ENCODE measurements at places on chromosomes 7 and 10.

GRCh38 chr10:32239769-32240168, 107.2 kb downstream of the EPC1 start:
- peak; percentile 54 for DNase-seq

DNA sequence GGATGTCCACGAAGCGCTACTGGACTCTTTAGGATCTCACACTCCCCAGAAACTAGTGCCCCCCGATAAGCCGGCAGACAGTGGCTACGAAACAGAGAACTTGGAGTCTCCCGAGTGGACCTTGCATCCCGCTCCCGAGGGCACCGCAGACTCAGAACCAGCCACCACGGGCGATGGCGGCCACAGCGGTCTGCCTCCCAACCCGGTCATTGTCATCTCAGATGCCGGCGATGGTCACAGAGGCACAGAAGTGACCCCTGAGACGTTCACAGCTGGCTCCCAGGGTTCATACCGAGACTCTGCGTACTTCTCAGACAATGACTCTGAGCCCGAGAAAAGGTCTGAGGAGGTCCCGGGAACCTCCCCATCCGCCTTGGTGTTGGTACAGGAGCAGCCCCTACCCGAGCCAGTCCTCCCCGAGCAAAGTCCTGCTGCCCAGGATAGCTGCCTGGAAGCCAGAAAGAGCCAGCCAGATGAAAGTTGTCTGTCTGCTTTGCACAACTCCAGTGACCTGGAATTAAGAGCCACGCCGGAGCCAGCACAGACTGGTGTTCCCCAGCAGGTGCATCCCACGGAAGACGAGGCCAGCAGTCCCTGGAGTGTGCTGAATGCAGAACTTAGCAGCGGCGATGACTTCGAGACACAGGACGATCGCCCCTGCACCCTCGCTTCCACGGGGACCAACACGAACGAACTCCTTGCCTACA, 17.6 kb upstream of the BHLHA15 start:
- DNase-seq: no peak

- DNase-seq: no peak
Observed at GRCh38 chr7:20684581-20684980, 69.1 kb downstream of the ABCB5 start.

- no peak for DNase-seq
Observed at GRCh38 chr7:150396851-150397260, 17.7 kb downstream of the ZNF775 start.

- no peak for DNase-seq
Observed at GRCh38 chr10:68239596-68240150, 7.8 kb upstream of the ATOH7 start.

DNA sequence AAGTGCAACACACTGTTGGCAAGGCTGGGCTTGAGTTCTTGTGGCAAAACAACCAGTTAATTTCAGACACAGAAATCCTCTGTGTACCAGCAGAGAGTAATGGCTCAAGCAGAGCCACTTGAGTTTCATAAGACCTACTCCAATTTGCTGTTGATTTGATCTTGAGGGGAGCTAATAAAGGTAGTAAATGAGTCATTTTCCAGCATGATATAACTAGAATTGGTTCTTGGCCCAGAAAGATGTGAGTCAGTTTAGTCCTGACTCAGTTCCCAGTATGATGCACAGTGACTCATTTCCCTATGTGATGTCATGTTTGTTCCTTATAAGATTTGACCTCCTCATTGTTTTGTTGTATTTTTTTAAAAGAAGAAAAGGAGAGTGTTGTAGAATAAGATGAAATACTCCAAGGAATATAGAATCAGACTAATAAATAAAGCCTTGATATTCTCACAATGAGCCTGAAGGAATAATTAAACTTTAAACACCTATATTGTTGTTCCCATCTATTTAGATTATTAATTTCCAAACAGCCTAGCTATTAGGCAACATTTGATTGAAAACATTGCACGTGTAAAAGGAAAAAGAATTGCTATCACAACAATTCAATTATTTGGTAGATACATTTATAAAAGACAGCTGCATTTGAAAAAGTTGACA, 186.2 kb downstream of the REEP3 start:
- peak; percentile 98 for DNase-seq

GRCh38 chr7:36203071-36203790, 50.2 kb downstream of the EEPD1 start:
- DNase-seq: no peak

DNA sequence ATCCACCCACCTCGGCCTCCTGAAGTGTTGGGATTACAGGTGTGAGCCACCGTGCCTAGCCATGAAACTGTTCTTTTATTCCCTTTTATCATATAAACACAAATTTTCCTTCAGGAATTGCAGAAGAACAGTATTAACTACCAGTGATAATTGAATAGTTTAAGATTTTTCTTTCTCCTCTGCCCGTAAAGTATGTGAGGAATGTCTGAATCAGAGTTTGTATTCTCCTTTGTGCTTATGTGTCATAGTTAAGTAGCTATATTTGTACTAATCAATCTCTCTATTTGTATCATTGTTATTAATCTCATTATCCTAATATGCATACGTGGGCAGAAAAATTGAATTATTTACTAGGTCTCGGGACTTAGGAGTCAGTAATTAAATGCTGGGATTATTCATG, 83.6 kb downstream of the ZNF277 start:
- no peak for DNase-seq

DNA sequence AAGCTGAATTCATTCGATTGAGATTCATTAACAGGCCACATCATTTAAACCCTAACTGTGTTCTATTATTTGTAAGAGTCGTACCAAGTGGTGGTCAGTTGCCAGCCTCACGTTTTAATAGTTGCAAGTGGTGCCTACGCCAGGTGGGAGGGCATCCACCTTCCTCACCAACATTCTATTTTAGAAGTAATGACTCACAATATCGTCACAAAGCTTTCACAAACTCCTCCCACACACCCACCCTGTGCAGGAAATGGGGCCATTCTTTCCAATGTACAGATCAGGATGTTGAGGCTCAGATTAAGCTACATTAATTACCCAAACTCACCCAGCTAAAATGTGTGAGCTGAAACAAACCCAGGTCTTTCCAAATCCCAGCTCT, 77.3 kb upstream of the SAMD8 start:
- DNase-seq: no peak

- no peak for DNase-seq
Observed at GRCh38 chr7:158958618-158959017, 102.3 kb downstream of the DYNC2I1 start.

GRCh38 chr10:33260403-33261149, 73.9 kb downstream of the NRP1 start:
- no peak for DNase-seq

- no peak for DNase-seq
Observed at GRCh38 chr7:157981778-157982177, 605.8 kb downstream of the PTPRN2 start.

- no peak for DNase-seq
Observed at GRCh38 chr10:55627501-55628051, 733.5 kb downstream of the ZWINT start.

- DNase-seq: no peak
Observed at GRCh38 chr7:22187691-22188348, 169.1 kb downstream of the RAPGEF5 start.

DNA sequence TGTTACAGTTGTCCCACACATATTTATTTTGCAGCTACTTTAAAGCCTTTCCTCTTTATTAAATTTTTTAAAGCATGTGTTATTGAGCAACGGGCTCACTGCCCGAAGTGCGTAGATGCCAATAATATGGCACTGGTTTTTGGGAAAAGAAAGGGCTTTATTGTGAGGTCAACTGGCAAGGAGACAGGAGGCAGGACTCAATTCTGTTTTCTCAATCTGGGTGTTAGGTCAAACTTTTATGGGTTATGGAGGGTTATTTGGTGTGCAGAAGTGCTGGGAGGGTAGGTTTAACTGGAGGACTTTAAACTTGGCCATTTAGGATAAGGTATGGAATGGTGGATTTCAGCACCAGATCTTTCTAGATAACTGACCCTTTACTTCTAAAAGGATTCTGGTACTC, 183.6 kb downstream of the LRRC4 start:
- no peak for DNase-seq

DNA sequence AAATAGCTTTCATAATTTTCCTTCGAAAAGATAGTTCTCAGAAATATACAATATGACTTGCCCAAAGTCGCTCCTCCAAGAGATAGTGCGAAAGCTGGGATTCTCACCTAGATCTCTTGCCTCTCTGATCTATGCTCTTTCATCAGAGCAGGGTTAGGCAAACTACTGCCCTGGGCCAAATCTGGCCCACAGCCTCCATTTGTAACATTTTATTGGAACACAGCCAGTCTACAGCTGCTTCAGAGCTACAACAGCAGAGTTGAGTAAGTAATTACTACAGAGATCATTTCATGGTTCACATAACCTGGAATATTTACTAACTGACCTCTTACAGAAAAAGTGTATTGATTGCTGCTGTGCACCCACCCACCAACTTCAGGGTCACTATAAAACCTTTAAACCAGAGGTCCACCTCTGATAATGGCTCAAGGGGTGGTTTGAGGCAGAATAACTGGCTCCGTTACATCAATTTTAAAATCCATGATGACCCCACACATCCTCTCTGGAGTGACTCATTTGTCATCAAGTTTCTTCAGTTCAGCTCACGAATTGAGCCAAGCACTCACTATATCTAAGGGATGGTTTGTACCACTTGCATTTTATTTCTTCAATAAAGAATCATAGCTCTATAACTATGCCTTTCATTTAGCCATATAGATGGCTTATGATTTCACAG, 1019.0 kb downstream of the XPNPEP1 start:
- DNase-seq: no peak

DNA sequence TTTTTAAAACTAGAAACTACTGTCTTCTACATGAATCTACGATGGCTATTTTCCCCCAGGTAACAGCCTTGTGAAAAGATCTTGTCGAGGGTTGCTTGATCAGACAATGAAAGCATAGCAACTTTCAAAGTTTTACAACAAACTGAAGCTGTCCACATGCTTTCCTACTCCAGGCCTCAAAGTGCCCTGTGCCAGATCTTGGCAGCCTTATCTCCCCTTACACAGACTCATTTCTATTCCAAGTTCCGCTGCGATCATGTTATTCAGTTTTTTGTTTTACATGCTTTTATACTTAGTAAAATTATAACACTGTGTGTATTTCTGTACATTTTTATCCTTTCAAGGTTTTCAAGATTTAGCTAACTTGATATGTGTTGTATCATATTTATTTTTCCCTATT, 661.7 kb upstream of the SORCS1 start:
- DNase-seq: no peak

DNA sequence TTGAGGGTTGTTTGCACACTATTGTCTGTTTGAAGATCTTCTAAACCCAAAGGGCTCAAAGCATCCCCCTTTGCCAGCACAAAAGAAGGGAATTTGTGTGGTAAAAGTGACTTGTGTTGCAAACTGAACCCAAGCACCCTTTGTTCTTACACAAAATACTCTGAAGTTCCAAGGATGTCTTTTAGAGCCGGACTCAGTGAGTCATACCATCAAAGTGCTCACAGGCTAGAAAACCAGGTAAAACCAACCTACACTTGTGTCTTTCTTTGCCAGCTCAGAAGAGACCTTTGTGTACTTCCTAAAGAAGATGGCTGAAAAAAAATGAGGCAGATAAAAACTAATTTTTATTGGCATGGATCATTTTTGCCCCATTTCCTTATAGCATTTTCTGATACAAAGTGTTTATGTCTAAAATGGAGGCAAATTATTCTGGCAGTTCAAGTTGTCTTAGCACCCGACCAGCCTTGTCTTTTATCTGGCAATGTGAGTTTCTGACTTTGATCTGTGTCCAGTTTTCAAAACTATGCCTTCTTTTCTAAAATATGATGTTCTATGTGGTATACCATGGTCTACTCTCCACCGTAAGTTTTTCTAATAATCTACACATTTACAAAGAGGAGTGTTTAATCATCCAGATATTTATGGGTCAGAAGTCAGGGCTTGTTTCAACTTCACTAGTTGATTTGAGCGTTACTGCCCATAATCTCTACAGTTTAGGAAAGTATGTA, 128.4 kb upstream of the FZD1 start:
- DNase-seq: no peak

DNA sequence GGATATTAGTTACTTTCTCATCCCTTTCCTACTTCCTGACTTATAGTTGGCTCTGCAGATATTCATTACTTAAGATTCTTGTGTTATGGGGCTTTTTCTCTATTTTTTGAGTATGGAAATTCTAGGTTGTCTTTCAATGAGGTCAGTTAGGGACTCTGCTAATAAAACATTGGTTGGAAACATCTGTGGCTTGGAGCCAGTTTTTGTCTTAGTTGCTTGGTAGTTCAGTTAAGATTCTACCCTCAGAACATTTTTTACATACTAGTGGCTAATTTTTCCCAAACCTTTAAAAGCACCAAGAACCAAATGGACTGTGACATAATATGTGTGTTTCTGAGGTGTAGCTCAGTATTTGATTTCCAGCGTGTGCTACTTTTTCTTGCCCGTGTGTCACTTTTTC, 305.6 kb upstream of the FZD1 start:
- DNase-seq: peak; percentile 72

GRCh38 chr7:104934665-104935064, 79.3 kb upstream of the KMT2E start:
- DNase-seq: no peak

DNA sequence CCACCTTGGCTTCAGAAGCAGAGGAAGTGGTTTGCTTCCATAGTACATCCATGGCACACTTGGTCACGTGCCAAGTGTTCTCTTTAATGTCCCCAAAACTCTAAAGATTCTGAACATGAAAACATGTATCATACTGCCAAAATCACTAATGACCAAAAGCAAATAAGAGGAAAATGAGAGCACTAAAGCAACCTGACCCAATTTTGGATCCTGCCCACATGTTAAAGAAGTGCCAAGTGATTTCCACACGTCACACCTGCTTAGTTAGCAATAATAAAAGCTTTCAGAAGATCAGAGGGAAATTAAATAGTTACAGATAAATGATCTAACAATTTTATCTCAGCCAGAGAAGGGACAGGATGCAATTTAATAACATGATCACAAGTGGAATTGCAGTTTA, 1170.0 kb downstream of the XPNPEP1 start:
- no peak for DNase-seq

DNA sequence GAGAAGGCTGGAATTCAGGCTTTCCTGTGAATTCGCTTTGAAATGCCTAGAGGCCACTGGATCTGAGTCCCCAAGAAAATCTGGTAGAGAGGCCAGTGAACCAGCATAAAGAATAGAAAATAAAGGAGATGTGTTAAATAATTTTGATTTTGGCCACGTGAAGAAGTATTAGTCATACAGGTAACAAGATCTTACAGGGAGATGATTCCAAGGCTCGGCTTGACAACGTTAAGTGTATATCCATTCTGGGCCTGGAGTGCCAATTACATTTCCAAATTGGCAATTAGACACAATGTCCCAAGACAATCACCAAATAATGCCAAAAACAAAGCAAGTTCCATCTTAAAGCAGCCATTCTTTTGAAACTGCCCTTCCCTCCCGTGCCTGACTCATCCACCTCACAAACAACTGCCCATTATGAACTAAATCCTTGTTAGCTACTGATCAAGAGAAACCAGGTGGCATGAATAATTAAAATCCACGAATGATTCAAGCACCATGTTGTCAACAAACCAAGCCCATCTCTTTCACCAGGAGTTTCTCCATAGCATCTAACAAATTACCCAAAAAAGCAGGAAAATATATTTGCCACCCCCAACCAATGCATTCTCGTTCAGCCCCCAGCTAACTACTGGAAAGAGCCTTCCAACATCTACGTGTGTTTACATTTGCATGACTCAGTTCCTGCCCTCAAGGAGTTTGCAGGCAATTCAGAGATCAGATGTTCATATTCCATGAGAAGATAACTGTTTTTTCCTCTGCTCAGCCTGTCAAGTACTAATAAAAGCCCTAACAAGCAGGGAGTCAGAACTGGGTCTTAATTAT, 8.5 kb downstream of the KCNMA1 start:
- DNase-seq: no peak

Data from stromal cell of bone marrow (primary cell).